Activated CD4-positive, alpha-beta T cell treated with anti-CD3 and anti-CD28 coated beads for 48 hours (primary cell): ENCODE measurements at places on chromosomes 6 and 20.
A peak's percentile ranks its signal among the peaks of the same experiment; 100 is the strongest.

- DNase-seq: no peak
Measured at GRCh38 chr6:5205035-5205507, 55.7 kb downstream of the LYRM4 start.

DNA sequence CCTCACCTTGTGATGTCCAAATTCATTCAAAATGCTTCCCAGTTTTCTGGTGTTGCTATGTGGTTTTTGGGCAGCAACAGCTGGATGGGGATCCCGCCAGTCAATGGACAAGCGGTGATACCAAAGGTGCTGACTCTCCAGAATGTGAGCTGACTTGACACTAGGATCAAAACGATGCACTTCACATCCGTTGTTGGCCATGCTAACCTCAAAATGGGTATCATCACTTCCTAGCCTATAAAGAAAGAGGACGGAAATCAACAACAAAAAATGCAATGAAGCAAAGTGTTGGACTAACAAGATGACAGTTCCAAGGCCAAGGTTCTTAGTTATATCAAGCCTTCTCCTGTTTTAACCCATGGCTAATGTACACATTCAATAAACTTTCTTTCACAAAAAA, 59.2 kb downstream of the METTL24 start:
- DNase-seq: no peak

DNA sequence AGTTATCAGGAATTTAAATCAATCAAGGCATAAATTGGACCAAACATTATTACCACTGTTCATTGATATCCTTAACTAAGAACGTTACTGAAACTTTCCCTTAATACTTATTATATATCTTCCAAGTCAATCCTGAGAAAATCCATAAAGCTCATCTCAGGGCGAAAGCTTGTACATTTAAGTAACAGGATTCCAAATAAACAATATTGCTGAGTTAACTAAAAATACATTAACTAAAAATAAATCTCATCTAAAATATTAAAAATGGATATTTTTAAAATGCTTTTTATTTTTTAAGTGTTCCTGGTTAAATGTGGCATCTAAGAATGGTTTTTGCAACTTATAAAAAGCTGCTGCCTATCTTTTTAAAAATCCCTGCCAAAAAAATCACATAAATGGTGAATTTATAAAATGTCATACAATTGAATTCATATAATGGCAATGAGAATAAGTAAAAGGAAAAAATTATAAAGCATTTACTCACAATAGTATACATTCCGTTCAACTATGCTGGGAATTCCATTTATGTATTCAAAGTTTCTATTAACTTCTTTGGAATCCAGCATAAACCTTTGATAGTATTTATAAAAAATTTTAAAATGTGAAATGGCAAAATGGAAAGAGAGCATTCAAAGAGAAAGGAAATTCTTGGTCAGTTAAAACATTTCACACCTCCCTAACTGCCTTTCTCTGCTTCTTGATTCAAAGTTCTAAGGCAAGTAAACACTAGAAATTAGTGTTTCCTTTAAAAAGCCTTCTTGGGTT, 20.8 kb upstream of the GMDS start:
- DNase-seq: no peak

DNA sequence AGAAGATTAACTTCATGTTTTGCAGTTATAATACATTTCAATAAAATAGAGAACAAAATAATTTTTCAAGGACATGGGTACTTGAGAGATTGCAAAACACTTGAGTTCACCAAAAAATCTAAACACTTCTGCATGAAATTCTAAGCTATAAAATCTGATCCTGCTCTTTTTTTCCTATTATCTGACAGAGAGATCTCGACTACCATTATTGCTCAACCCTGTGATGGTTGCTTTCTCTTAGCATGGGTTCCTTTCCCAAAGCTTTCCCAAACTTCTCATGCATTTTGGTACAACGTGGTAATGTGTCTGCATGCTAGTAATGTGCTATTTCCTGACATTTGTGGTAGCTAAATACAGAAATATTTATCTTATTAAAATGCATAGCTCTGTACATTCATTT, 1243.1 kb upstream of the ADGRB3 start:
- DNase-seq: no peak

- peak; percentile 70 for DNase-seq
Measured at GRCh38 chr6:90025523-90026061, 131.3 kb downstream of the GJA10 start.

DNA sequence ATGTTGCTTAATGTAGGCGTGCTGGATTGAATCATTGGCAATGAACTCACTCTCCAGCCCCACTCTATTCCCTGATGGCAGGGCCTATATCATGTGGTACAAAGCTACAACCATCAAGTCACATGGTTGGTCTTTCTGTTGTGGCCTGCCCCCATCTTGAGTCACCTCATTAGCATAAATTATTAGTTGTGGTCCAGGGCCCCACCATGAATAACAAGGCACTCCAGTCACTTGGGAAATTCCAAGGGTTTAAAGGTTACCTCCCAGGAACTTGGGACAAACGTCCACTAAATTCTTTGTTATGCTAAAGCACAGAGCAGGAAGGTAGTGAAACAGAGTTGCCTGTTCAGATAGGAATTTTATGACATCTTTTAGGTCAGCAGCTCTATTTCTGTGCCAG, 193.7 kb downstream of the SLC35F1 start:
- DNase-seq: no peak

GRCh38 chr6:30759575-30760239, 15.4 kb upstream of the IER3 start:
- no peak for DNase-seq

DNA sequence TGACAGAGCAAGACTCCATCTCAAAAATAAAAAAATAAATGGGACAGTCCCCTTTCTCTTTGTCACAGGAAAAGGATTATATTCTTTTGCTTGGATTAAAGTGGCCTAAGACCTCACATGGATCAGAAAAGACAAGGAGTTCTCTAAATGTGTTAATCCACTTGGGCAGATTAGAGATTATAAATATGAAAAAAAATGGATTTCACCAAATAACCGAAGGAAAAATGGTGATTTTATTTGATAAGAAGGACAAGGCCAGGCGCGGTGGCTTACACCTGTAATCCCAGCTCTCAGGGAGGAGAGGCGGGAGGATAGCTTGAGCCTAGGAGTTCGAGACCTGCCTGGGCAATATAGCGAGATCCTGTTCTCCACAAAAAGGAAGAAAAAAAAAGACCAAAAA, 21.8 kb downstream of the SAMHD1 start:
- DNase-seq: no peak

DNA sequence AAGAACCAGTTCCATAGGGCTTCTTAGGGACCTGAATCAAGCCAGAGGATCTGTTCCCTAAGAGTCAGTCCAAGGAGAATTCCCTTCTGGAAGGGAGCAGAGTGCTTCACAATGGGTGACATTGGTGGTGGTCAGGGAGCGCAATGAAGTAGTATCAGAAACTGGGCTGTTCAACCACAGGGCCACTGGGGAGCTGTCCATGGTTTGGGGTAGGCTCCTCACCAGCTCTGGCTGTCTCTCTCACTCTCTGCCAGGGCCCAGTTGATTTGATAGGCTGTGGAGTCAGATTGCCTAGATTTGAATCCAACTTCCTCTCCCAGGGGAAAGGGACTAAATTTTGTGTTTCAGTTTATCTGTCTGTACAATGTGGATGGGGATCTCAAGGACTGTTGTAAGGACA, 36.7 kb upstream of the CHD6 start:
- DNase-seq: no peak

DNA sequence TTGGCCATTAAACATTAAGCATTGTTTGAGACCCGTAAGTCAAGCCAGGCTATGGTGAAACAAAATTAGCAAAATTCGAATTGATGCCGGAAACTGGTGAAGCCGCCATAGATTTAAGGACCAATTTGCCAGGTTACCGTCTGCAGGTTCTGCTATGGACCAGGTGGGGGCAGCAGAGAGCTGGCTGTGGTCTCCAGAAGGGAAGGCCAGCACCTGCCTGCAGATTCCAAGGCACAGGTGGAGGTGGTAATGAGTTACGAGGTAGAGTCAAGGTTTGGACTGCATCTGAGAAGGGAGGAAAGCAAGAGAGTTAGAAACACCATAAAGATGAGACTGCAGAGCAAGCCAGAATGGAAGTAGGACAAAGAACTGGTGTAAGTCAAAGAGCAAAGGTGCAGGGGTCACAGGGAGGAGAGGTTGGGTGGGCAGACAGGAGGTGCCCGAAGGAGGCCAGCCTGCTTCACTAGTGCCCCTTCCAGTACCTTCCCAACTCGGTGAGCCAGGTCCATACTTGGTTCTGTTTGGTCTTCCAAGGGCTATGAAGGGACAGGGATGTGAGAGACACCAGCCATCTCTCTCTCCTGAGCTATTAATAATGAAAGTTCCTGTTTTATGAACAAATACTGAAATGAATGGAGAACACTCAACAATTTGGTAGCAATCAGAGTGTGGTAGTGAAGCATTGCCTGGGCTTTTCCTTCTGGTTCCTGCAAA, 131.6 kb upstream of the ESR1 start:
- peak; percentile 69 for DNase-seq

- DNase-seq: no peak
Measured at GRCh38 chr20:34037767-34038166, 44.1 kb downstream of the RALY start.

DNA sequence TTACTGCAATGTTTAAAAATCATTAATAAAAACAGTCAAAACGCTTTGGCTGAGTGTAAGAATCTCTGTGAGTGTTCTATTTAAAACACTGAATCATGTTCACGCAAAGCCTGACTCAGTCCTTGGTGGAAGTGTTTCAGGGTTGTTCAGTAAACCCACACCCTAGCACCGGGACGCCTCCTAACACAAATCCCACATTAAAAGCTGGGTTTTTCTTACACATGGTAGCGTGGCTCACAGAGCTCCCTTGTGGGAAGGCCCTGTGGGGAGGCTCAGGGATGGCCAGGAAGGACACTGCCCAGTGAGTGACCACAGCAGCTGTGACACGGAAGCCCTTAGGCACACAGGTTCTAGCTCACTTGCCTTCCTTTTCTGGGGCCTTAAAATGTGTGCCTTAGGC, 80.2 kb downstream of the GMPR start:
- peak; percentile 58 for DNase-seq

- no peak for DNase-seq
Measured at GRCh38 chr6:119858901-119859300, 509.3 kb upstream of the MAN1A1 start.

DNA sequence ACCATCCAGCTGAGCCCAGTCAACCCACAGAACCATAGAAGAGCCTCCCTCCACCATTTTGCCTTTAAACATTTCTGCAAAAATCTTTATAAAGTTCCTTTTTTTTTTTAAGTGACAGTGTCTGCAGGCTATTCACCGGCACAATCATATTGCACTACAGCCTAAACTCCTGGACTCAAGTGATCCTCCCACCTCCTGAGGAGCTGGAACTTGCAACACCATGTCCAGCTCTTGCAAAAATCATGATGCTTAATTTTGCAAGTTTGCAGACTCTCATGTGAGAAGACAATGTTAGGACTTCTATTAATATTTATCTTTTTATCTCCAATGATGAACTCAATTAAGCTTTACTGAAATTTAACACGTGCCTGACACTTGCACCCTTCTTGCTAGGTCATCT, 88.8 kb downstream of the INSM1 start:
- DNase-seq: no peak

- DNase-seq: no peak
Measured at GRCh38 chr6:46324706-46325105, 153.9 kb upstream of the ENPP5 start.

GRCh38 chr6:43447604-43448003, 7.7 kb downstream of the DLK2 start:
- no peak for DNase-seq

- no peak for DNase-seq
Measured at GRCh38 chr6:16089232-16090062, 39.4 kb upstream of the MYLIP start.

DNA sequence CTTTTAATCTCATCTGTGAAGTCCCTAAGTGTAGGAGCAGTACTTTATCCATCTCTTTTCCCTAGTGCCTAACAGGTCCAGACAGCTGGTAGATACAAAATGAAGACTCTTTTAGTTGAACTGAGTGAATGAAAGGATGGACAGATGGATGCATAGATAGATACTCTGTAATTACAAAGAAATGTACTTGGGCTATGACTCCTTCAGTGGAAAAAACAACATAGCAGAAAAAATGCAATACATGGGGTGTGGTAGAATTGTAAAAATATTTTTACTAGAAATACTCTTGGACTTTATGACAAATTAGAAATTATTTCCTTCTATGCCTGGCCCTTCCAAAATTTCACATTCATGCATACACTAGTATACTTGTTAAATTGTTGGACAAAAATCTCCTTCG, 29.3 kb downstream of the KCNQ5 start:
- DNase-seq: no peak

DNA sequence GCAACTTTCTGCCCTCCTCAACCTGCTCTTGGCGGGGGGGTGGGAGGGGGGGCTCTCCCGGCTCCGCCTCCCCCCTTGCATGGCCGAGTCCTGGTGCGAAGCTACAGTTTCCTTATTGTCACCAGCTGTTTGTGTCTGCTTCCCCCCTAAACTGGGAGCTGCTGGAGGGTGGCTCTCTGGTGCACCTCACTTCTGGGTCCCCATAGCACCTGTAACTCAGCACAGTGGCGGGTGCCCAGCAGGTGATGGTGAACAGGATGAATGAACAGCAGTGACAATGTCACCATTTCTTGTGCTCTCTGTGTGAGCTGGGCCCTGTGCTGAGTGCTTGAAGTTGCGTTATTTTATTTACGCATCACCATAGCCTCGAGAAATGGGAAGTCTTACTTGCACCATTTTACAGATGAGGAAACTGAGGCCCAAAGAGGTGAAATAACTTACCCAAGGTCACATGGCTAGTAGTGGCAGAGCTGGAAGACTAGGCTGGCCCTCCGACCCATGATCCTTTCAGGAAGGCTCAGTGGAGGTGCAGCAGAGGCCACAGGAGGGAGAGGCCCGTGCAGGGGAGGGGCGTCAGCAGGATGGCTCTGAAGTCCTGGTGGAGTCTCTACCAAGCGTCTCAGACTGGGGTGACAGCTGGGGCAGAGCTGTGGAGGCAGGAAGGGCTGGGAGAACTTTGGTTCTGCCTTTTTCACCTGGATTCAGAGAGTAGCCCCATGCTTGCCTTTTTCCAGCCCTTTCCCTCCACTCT, 41.8 kb downstream of the SRC start:
- DNase-seq: no peak

DNA sequence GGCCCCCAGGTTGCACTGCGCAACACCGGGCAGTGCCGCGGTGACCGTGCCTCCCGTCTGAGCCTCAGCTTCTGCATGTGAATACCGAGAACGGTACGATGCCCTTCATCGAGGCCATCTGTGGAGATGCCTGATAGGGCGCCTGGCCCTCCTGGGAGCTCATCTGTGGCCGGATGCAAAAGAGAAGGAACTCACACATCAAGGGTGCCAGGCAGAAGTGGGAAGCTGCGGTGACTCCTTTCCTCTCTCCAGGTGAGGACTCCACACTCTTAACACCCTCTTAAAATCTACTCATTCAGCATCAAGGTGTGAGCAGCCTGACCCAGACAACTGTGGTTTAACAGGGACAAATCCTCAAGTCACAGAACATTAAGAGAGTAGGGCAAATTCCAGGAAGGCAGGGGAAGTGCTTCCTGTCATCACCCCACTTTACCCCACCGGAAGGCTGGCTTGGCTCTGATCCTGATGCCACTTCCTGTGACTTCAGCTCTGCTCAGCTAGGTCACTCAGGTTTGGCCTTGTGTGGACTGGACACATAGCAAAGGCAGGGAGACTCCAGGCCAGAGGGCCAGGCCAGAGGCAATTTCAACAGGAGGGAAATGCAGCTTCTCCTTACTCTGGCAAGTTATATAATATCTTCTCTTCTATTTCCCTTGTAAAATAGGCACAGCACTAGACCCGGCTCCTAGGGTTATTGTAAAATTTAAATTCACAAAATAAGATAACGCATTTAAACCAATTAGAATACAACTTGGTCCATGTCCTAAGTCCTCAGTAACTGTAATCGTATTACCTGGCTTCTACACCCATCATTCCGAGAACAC, 69.4 kb downstream of the CPNE5 start:
- peak; percentile 44 for DNase-seq
